Adrenal gland (tissue), 19 donors: ENCODE measurements at places on chromosomes 2 and 18.

GRCh38 chr2:85446296-85447221, 28.0 kb downstream of the SH2D6 start:
- no peak for DNase-seq

DNA sequence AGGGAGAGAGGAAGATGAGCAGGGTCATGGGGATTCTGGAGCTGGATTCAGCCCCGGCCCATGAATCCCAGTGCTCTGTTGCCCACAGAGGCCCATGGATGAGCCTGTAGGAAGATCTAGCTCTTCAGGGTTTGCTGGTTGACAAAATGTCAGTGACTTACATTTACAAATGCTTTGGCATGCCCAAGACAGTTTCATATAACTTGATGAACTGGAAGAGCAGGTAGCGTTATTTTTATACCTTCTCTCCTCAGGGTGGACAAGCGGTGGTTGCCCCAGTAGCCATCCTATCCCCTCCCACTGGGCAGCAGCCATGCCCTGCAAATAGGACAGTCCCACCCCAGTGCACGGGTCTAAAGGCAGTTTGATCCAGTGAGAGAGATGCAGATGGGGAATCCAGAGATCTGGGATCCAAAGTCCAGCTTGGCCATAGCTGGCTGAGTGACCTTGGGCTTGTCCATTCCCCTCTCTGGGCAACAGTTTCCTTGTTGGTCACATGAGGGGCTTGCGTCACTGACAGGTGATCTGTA, 21.5 kb upstream of the KCNK3 start:
- DNase-seq = peak; percentile 5

GRCh38 chr18:1708006-1708405, 803.3 kb downstream of the ADCYAP1 start:
- no peak for DNase-seq

DNA sequence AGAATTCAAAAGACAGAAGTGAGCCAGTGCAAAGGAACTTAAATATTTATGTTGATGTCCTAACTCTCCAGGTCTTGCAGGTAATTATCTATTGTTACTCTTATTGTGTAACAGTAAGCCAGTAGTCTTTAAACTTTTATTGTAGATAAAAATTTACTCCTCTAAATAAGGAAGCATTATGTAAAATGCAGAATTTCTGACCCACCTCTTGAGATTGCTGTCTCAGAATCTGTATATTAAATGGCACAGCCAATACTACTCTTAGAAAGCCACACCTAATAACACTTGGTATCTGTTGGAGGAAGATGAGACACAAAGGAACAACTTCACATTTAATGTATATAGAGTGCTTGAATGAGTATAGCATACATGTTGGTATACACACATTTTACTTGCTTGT, 613.5 kb upstream of the ZNF804A start:
- DNase-seq = no peak

- DNase-seq = no peak
Observed at GRCh38 chr2:18159896-18160295, 281.4 kb downstream of the KCNS3 start.

GRCh38 chr2:10439185-10439879, 8.8 kb downstream of the ODC1 start:
- no peak for DNase-seq

GRCh38 chr2:197205585-197206215, 104.9 kb downstream of the ANKRD44 start:
- DNase-seq = no peak
